ENCODE measurements at places on chromosomes 13 and 19.

- peak; percentile 16 for DNase-seq
These were observed 97.0 kb upstream of the MBNL2 start for GRCh38 chr13:97124915-97125809.

DNA sequence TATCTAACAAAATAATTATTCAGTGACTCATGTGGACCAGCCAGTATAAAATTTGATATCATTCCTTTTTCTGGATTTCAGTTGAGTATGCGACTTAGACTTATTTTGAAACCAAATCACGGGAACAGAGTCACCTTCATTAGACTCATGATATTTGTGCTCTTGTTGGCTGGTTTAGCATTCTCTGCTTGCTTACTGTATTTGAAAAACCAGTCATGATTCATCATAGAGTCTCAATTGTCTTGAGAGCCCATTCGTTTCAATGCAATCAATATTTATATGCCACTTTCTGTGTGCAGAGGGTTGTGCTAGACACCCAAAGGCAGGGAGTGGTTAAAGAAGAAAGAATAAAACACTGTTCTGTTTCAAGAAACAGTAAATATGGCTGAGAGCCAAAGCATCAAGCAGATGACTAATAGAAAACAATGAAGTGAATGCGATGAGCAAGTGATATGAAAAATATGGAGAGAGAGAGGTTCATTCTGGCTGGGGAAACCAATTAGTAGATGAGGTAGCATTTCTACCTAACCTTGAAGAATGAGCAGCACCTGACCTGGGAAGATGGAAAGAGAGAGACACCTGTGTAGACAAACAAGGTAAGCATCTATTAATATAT, 99.6 kb upstream of the MBNL2 start:
- DNase-seq: no peak

DNA sequence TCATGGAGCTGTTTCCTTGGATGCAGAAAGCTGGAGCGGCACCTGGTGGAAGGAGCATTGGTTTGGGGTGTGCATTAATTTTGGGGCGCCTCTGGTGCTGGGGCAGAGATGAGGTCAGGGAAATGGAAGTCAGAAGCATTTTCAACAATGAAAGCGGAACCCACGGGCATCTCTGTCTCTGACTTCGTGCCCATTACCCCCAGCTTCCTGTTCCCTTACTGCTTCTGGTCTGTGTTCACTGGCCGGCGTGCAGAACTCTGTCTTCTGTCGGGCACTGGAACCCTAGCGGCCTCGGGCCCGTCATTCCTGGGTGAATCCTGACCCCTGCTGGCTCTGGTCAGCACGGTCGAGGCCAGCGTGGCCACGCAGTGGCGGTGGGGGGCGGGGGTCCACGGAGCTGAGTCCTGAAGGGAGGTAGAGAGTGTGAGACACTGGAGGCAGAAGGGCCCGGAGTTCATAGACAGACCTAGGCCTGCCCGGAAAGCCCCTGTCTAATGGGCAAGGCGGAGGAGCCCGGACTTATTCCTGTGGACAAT, 7.9 kb upstream of the LINGO3 start:
- peak; percentile 91 for DNase-seq

DNA sequence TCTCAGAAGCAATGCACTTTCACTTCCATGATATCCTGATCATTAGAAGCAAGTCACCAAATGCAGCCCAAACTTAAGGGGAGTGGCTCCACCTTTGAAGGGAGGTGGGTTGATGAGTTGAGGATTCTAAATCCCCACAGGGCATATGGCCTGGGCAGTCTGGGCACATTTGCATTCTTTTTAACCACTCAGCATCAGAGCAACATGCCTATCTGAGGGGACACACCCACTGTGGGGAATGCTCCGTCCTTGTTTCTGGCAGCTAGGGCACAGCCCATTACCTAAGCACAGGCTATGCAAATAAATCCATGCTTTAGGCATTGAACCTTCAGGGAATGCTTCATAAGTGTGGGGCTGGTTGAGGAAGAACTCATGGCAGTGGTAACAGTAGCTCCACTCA, 12.3 kb upstream of the SACS start:
- no peak for DNase-seq

- DNase-seq: no peak
These were observed 33.1 kb upstream of the CEBPA start for GRCh38 chr19:33335446-33335845.

DNA sequence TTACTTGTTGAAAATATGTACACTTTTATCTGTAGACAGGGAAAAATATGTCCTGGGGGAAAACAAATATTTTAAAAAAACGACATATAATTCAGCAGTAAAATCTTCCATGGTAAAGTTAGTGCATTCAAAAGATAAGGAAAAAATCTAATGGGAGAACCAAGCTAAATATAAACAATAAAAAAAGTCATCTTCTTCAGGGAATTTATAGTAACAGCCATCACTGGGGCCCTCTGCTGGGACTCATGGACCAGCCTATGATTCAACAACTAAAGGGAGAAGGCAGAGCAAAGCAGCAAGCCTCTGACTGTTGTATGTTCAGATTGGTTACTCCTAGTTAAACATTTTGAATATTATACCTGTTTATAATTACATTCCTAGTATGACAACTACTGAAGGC, 93.0 kb downstream of the ITGBL1 start:
- DNase-seq: no peak

GRCh38 chr13:80173224-80173623, 167.7 kb downstream of the SPRY2 start:
- peak; percentile 96 for DNase-seq

- no peak for DNase-seq
These were observed 633.2 kb downstream of the LIG4 start for GRCh38 chr13:107582171-107582570.

GRCh38 chr19:15452111-15453047, 2.6 kb upstream of the WIZ start:
- peak; percentile 22 for DNase-seq
